T-helper 22 cell (primary cell): ENCODE measurements at places on chromosomes 1 and 21.
A peak's percentile ranks its signal among the peaks of the same experiment; 100 is the strongest.

DNA sequence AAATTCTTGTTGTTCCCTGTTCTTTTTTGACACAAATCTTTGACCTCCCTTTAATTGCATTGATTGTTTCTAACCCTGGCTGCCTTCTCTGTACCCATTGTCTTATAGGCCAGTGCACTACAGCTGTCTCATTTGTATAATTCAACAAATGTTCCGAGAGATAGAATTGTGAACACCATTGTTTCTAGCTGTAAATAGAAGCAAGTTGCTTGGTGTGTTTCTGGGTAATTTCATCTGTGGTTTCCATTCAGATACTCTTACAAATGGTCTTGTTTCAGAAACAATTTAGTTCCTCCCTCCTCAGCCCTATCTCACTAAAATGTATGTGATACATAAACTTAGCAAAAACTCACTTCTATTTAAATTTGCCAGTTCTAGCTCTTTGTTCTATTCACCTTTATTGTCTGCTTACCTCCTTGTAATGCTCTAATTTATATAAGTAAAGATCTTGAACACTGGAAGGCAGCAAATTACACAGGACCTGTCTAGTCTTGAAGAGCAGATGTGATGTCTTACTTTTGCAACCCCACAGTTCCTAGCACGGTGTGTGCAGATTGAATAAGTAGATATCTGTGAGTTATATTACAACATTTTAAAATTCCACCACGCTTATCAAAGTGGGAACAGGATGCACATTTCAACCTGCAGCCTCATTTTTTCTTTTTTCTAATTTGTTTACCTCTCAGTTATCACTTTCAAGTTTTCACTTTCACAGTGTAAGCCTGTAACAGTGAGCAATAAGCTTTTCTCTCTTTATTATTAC is 515.6 kb upstream of the ZP4 start:
- no peak for DNase-seq

GRCh38 chr21:17709266-17709611 is 96.5 kb upstream of the BTG3 start:
- DNase-seq, result no peak

GRCh38 chr21:26167593-26167992 is 3.0 kb downstream of the APP start:
- DNase-seq, result no peak

DNA sequence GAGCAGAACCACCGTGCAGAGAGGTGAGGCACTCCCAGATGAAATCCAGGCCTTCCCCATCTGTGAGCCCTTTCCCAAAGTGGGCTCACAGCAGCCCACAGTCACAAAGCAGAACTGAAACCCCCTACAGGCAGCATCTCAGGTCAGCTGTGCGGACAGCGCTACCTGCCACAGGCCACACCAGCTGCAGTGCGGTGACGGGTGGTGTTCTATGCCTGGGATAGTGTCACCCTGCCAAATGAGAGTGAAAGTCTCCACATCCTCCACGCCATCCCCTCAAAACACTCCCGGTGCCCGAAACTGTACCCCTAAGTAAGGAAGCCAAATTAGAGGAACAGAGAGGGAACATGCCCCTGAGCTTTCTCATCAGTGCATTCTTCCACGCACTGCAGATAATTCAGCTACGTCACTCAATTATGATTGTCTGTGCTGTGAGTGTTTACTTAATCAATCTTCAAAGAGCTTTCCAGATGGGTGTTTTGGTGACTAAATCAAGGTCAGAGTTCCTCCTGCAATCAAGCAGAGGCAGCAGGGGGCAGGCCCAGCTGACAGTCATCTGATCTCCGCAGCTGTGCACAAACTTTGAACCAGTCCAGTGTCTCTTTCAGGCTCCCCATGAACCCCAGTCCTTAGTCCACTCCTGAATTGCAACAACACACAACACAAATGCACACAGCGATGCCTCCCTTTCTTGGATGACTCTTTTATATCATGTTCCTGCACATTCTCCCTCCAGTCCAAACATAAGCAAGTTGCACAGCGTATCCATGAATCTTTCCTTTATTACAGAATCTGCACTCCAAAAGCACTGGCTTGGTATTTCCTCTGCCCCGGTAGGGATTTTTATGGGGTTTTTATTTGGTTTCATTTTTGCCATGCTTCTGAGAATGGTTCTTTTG is 150.0 kb downstream of the TOMM20 start:
- DNase-seq, result peak; percentile 68

GRCh38 chr1:205012391-205013140 is 30.4 kb upstream of the CNTN2 start:
- DNase-seq, result no peak

DNA sequence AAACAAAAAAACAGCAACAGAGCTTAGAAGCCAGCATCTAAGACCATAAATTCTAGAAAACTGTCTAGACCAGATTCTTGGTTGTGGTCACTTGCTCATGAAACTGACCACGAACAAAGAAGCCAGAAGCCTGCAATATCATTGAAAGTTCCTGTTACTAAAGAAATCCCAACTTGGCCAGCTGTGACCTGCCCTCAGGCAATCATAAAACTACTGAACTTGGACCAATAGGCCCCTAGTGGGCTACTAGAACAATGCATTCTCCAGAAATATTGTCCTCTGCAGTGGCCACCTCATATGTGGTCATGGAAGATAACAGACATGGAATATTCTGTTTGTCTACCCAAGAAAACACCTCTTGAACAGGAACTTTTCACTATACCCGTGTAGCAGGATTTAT is 87.7 kb downstream of the SPATA17 start:
- DNase-seq, result no peak

DNA sequence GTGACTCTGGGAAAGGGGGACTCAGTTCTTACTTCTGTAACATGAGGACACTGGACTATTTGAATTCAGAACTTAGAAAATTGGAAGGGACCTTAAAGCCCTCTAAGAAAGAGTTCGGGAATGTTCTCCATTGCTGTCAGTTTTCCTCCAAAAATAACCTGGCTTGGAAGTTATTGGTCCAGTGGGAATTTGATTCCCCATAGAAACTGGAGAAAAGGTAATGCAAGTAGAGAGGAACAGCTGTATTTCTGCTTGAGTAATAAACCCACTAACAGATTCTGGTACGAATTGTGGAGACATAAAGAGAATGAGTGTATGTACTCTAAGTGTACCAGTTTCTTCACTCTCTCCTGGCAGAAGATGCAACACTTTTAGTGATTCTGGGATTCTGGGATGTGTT is 1.8 kb downstream of the ZBED6 start:
- no peak for DNase-seq

- no peak for DNase-seq
These were observed 118.3 kb downstream of the PTPRU start for GRCh38 chr1:29354511-29355098.

- DNase-seq, result no peak
These were observed 74.9 kb downstream of the RRAGC start for GRCh38 chr1:38784452-38785284.

- no peak for DNase-seq
These were observed 306.7 kb downstream of the NPHP4 start for GRCh38 chr1:5685446-5686040.

- DNase-seq, result no peak
These were observed 90.9 kb downstream of the SLC30A10 start for GRCh38 chr1:219837274-219837993.

DNA sequence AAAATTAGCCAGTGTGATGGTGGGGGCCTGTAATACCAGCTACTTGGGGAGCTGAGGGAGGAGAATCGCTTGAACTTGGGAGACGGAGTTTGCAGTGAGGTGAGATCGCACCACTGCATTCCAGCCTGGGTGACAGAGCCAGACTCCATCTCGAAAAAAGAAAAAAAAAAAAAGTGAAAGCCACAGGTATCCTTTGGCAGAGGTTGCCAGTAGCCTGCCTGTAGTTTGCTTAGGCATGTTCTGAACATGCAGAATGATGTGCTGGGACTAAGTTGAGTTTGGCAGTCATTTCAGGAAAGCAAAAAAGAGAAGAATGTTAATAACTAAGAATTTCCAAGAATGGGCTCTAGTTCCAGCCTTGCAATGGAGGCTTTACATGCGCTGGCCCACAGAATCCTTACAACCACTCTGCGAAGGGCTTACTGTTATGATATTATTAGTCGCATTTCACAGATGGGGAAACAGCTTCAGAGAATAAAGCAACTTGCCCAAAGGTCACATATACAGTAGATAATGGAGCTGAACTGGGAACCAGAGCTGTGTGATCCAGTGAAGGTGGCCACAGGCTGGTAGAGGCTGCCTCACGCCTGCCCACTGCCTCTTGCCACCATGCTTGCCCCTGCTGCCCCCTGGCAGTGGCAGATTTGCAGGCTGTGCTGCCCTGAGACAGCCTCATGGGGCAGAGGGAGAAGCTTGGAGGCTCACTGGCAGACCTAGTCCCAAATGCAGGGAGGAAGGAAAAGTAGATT is 66.5 kb upstream of the LYST start:
- DNase-seq, result no peak

DNA sequence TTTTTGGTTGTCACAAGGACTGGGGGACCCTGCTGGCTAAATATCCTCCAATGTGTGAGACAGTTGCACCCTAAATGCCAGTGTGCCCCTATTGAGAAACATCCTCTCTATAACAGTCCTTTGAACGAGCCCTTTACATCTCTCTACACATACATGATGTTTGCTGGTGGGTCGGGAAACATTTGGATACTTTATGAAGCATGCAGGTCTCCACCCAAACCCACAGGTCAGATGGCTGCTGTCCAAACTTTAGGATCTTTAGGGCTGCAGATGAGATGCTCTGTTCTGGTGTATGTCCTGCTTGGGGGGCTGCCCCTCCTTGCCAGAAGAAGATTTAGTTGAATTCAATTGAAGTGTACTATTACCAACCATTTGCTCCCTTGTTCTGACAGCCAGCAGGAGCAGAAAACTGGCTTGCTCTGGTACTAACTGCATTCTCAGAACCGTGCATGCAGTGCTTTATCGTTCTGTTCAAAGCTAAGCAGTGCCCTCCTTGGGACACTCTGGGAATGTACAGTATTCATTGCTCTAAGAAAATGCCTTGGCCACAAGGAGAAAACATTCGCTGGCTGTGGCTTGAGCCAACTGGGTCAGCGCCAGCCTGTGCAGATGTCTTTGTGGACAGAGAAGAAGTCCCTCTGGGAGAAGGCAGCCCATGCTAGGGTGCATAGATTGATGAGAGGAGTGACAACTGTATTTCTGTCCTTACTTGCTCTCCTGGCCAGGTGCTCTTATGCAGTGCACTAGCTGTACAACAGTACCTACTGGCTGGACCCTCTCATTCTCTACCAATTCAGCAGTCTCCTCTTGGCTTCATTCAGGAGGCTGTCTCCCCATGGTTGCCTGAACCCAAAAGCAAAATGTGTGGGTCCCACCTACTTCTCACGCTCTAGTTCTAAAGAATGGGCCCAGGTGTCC is 61.4 kb upstream of the DIRAS3 start:
- no peak for DNase-seq

- DNase-seq, result no peak
These were observed 33.9 kb upstream of the PUM1 start for GRCh38 chr1:31099293-31100032.

GRCh38 chr1:218259800-218260199 is 25.3 kb upstream of the RRP15 start:
- no peak for DNase-seq

DNA sequence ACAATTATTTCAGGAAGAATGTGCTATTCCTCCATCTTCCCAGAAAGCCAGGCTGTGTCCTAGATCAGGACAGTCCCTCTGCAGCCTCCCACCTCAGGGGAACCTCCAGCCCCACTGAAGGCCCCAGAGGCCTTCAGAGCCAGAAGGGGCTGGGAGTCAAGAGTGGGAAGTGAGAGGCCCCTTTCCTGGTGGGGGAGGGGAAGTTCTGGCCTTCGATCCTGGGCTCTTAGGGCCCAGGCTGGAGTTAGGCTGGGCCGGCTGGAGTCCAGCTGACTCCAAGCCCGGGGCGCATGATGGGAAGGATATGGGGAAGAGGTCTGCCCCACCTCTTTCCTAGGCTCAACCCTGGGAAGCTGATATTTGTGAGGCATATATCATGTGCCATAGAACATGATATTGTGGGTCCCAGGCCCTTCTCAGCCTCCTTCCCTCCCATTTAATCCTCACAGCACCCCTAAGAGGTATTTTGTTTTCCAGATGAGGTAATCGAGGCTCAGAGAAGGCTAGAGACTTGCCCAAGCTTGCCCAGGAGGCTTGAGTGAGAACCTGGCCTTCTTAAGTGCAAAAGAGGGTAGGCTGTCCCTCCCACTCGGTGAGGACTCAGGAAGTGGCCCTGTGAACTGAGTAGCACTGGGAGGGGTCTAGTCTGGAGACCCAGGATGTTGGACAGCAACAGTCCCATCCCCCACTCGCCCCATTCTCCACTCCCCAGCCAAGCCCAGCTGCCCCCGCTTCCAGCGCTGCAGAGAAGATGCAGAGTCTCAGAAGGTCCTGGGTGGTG is 18.6 kb upstream of the HSPG2 start:
- DNase-seq, result no peak

DNA sequence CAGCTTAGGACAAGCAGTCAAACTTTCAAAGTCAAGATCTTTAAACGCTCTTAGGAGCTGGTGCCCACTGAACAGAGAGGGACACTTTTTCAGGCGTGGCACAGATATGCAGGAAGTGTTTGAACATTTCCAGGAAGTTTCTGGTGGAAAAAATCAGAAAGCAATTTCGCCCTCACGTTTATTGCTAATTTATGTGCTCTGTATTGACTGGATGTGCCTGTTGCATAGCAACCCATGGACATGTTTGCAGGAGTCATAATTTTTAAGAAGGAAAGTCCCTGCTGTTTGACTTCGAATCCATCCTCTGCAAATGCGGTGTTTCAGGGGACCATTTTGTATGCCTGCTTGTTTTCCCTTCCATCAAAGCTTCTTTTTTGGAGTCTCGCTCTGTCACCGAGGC is 239.9 kb upstream of the IRF2BP2 start:
- DNase-seq, result no peak

DNA sequence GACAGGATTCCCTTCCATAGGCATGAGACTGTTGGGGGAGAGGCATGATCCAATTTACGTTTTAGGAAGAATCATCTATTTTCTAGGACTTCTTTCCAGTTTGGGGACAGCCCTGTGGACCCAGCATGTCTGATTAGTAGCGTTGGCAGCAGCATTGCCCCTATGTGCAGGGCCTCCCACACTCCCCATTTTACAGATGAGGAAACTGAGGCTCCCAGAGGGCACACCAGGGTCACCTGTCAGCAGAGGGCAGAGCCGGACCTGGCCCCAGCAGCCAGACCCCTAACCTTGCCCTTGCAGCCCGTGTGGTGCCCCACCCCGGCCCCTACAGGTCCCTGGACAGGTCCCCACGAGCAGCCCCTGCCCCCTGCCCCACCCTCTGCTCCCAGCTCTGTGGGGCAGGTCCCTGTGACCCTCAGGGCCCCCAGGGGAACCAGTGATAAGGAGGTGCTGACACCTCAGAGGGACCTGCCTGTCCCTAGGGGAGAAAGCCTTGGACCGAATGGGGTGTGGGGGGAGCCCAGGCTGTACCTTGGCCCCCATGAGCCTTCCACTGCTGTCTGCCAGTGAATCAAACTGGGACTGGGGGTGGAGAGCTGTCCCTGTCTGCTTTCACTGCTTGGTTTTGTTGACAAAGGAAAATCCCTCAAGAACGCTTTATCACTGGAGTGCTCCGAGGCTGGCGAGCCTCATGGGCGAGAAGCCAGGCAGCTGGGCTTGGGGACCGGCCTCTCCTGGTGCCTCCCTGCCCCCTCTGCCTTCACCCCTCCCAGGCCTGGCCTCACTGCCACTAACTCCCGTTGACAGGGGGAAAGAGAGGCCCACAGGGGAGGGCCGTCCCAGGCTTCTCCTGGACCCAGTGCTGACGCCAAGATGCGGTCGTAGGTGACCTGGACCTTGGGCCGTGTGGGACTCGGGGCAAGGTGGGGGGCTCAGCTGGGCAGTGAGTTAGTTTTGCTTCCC is 39.4 kb upstream of the CCDC27 start:
- no peak for DNase-seq

GRCh38 chr1:150564051-150564991 is 15.1 kb downstream of the MCL1 start:
- DNase-seq, result no peak
